Transverse colon (tissue), 4 donors: ENCODE measurements at places on chromosomes 7 and 10. TPM values are rescaled to one million over a fixed set of nuclear protein-coding genes. Genes with fewer than 3 reads are reported as not detected.

Gene FZD1
- total RNA-seq = 8.3 TPM

Gene MMD2
- total RNA-seq = not detected

Gene EPHA1
- 21.2 TPM for total RNA-seq

Gene WNT8B
- total RNA-seq = not detected

Gene RPEL1
- not detected for total RNA-seq

Gene CFAP70
- 0.37 TPM for total RNA-seq

Gene FKBP9
- 191 TPM for total RNA-seq

Gene IMMP2L
- total RNA-seq = 8.6 TPM

Gene GIMAP2
- total RNA-seq = not detected

Gene PRLHR
- not detected for total RNA-seq

GRCh38 chr7:149500201-149500600, 2.6 kb upstream of the ZNF746 start:
- no peak overlapping the region for H3K27ac ChIP-seq
- peaks cover 21% of the 10 kb centered on the region for H3K4me1 ChIP-seq
- DNase-seq = no peak
- H3K36me3 ChIP-seq = no peaks in the 10 kb centered on the region
- H3K4me3 ChIP-seq = no peak overlapping the region

GRCh38 chr10:58220769-58221451, 46.8 kb downstream of the IPMK start:
- no peak overlapping the region for H3K27ac ChIP-seq
- no peaks in the 10 kb centered on the region for H3K36me3 ChIP-seq
- no peak for DNase-seq
- H3K27me3 ChIP-seq = no peaks in the 10 kb centered on the region
- no peak overlapping the region for H3K4me3 ChIP-seq

- DNase-seq = no peak
- H3K36me3 ChIP-seq = no peaks in the 10 kb centered on the region
- no peak overlapping the region for H3K27ac ChIP-seq
- no peaks in the 10 kb centered on the region for H3K4me1 ChIP-seq
- no peak overlapping the region for H3K4me3 ChIP-seq
- no peaks in the 10 kb centered on the region for H3K27me3 ChIP-seq
Measured at GRCh38 chr7:24883622-24884013, 96.4 kb downstream of the OSBPL3 start.

GRCh38 chr7:157309988-157310668, 26.7 kb upstream of the DNAJB6 start:
- H3K4me3 ChIP-seq = no peak overlapping the region
- H3K27me3 ChIP-seq = no peaks in the 10 kb centered on the region
- no peak for DNase-seq
- H3K27ac ChIP-seq = no peak overlapping the region

DNA sequence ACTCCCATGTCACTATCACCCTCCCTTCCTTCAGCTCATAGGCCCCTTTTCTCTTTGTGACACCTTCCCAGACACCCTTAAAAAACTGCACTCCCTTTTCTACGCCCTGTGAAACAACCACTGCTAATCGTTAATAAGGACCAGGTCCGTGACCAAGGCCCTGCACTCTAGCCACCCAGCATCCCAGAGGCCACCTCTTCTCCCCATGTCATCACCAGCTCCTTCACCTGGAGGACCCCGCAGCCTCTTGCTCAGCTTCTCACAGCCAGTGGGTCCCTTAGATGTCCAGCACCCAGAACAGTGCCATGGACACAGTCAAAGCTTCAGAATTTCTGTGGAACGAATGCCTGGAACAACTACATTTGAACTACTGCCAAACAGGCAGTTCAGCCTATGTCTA, 2.3 kb downstream of the PARD3 start:
- no peaks in the 10 kb centered on the region for H3K36me3 ChIP-seq
- H3K27ac ChIP-seq = peak overlapping the region; percentile 45
- no peaks in the 10 kb centered on the region for H3K4me1 ChIP-seq
- H3K4me3 ChIP-seq = no peak overlapping the region
- no peak for DNase-seq

GRCh38 chr10:102682416-102682815, 31.8 kb downstream of the ARL3 start:
- DNase-seq = no peak
- H3K4me1 ChIP-seq = no peaks in the 10 kb centered on the region
- H3K36me3 ChIP-seq = no peaks in the 10 kb centered on the region
- no peak overlapping the region for H3K4me3 ChIP-seq

DNA sequence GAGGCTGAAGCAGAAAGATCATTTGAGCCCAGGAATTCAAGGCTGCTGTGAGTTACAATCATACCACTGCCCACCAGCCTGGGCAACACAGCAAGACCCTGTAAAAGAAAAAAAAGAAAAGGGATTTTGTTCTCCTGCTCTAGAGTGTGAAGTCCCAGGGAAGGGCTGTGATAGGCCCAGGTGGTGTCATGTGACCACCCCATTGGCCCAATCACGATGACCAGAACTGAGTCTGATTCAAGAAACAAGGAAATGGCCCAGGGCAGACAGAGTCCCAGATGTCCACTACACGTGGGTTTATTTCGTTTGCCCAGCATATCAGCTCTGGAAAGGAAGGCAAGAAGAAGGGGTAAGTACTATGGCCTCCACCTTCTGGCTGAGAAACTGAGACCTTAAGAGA, 81.3 kb upstream of the CUX1 start:
- H3K27ac ChIP-seq = no peak overlapping the region
- H3K36me3 ChIP-seq = no peaks in the 10 kb centered on the region
- no peak overlapping the region for H3K4me3 ChIP-seq
- no peaks in the 10 kb centered on the region for H3K27me3 ChIP-seq
- no peak for DNase-seq

DNA sequence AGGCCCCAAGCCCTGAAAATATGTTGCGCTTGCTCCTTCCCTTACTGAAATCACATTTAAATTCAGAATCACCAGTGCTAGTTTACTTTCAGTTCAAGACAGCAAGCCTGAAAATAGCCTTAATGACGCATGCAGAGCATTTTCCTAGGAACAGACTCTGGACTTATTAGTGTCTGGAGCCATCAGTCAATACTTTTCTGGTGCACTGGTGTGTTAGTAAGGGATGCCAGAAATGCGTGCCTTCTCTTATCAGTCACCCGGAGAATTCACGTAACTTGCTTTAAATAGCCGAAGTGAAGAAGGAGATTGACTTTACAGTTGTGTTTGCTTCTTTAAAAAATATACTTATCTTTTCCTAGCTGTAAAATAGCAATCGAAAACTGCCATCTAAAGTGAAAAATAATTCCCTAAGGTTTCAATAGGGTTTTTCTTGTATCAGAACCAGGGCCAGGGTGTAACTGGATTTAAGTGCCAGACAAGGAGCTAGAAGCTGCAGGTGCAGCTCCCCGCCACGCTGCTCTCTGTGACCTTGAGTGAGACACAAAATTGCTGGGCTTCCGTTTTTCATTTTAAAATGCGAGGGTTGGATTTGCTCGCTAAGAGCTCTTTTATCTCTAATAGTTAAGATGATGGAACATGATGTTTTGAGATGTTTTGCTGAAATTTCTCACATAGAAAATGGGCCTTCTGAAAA, 177.8 kb downstream of the NSUN6 start:
- no peak overlapping the region for H3K4me3 ChIP-seq
- no peak overlapping the region for H3K27ac ChIP-seq
- H3K27me3 ChIP-seq = no peaks in the 10 kb centered on the region
- DNase-seq = no peak

GRCh38 chr10:131186547-131187253, 124.8 kb downstream of the TCERG1L start:
- H3K27me3 ChIP-seq = no peaks in the 10 kb centered on the region
- DNase-seq = no peak
- H3K4me1 ChIP-seq = no peaks in the 10 kb centered on the region
- H3K27ac ChIP-seq = no peak overlapping the region
- no peak overlapping the region for H3K4me3 ChIP-seq
- H3K36me3 ChIP-seq = no peaks in the 10 kb centered on the region

- H3K27me3 ChIP-seq = no peaks in the 10 kb centered on the region
- peak overlapping the region; percentile 63 for H3K27ac ChIP-seq
- no peaks in the 10 kb centered on the region for H3K36me3 ChIP-seq
- DNase-seq = peak; percentile 41
- H3K4me3 ChIP-seq = peak overlapping the region; percentile 20
Measured at GRCh38 chr10:73076360-73077183, 20.1 kb downstream of the P4HA1 start.

- H3K27ac ChIP-seq = no peak overlapping the region
- H3K4me1 ChIP-seq = peaks cover 10% of the 10 kb centered on the region
- peaks cover 14% of the 10 kb centered on the region for H3K27me3 ChIP-seq
- no peak overlapping the region for H3K4me3 ChIP-seq
Measured at GRCh38 chr10:17428351-17429097, 25.9 kb downstream of the ST8SIA6 start.

- no peak overlapping the region for H3K4me3 ChIP-seq
- peaks cover 11% of the 10 kb centered on the region for H3K4me1 ChIP-seq
- peak overlapping the region; percentile 40 for H3K27ac ChIP-seq
- H3K27me3 ChIP-seq = no peaks in the 10 kb centered on the region
- no peak for DNase-seq
- H3K36me3 ChIP-seq = no peaks in the 10 kb centered on the region
Measured at GRCh38 chr7:80830584-80831285, 88.1 kb downstream of the SEMA3C start.

- H3K4me1 ChIP-seq = no peaks in the 10 kb centered on the region
- no peaks in the 10 kb centered on the region for H3K27me3 ChIP-seq
- no peaks in the 10 kb centered on the region for H3K36me3 ChIP-seq
- H3K27ac ChIP-seq = no peak overlapping the region
- H3K4me3 ChIP-seq = peak overlapping the region; percentile 11
- no peak for DNase-seq
Measured at GRCh38 chr7:157568106-157568769, 231.4 kb downstream of the DNAJB6 start.

- no peak for DNase-seq
- no peaks in the 10 kb centered on the region for H3K36me3 ChIP-seq
- H3K4me3 ChIP-seq = no peak overlapping the region
- H3K4me1 ChIP-seq = no peaks in the 10 kb centered on the region
Measured at GRCh38 chr7:86282014-86282682, 361.6 kb upstream of the GRM3 start.

GRCh38 chr7:70135656-70136055, 537.4 kb downstream of the AUTS2 start:
- no peaks in the 10 kb centered on the region for H3K27me3 ChIP-seq
- no peak for DNase-seq
- H3K27ac ChIP-seq = no peak overlapping the region

- peak overlapping the region; percentile 24 for H3K4me3 ChIP-seq
- peaks cover 29% of the 10 kb centered on the region for H3K4me1 ChIP-seq
- H3K36me3 ChIP-seq = peaks cover 23% of the 10 kb centered on the region
- DNase-seq = peak; percentile 47
- peak overlapping the region; percentile 42 for H3K27ac ChIP-seq
Measured at GRCh38 chr7:93147363-93147762, 822 bp downstream of the SAMD9L start.

- no peak overlapping the region for H3K27ac ChIP-seq
- no peaks in the 10 kb centered on the region for H3K27me3 ChIP-seq
- H3K4me1 ChIP-seq = no peaks in the 10 kb centered on the region
- no peak for DNase-seq
- no peaks in the 10 kb centered on the region for H3K36me3 ChIP-seq
- H3K4me3 ChIP-seq = no peak overlapping the region
Measured at GRCh38 chr10:100021322-100021721, 11.6 kb upstream of the DNMBP start.

DNA sequence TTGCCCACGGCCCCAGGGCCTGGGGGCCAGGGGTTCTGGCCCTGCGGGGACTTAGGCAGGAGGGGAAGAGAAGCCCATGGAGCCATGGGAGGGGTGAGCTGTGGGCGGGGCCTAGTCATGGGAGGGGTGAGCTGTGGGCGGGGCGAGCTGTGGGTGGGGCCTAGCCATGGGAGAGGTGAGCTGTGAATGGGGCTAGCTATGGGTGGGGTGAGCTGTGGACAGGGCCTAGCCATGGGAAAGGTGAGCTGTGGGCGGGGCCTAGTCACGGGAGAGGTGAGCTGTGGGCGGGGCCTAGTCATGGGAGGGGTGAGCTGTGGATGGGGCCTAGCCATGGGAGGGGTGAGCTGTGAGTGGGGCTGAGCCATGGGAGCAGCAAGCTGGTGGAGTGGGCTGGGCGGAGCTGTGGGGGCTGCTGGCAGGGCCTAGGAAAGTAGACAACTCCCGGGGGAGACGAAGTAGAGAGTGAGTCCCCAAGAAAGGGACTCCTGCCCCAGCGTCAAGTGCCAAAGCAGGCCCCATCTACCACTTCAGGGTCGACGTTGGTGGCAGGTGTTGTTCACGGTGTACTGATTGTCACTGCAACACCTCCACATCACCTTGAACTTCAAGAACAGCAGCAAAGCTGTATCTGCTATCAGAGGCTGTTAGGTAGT, 19.2 kb upstream of the TTYH3 start:
- no peak overlapping the region for H3K27ac ChIP-seq
- peak; percentile 50 for DNase-seq
- H3K36me3 ChIP-seq = no peaks in the 10 kb centered on the region
- H3K4me3 ChIP-seq = no peak overlapping the region

DNA sequence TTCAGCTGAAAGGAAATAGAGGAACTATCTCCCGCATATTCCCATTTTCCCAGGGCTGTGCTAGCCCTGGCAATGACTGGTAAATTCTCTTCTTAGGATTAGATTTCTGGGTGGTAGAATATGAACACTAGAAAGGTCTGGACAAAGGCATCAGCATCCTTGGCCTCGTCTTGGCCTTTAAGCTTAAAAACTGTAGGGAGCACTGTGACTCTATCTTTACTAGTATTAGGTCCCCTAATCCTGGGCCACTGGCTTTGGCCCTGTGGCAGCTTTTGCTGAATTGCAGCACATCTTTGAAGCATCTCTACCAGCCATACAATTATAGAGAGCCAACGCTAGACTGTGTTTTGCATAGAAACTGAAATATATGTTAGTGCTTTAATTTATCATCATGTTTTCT, 41.5 kb upstream of the EBLN1 start:
- no peaks in the 10 kb centered on the region for H3K4me1 ChIP-seq
- no peak overlapping the region for H3K4me3 ChIP-seq
- H3K36me3 ChIP-seq = no peaks in the 10 kb centered on the region
- H3K27me3 ChIP-seq = peaks cover 16% of the 10 kb centered on the region
- DNase-seq = no peak
- no peak overlapping the region for H3K27ac ChIP-seq
